ENCODE measurements at places on chromosomes 7 and 10.

- peak; percentile 86 for DNase-seq
Measured at GRCh38 chr7:101882595-101883564, 65.5 kb downstream of the CUX1 start.

DNA sequence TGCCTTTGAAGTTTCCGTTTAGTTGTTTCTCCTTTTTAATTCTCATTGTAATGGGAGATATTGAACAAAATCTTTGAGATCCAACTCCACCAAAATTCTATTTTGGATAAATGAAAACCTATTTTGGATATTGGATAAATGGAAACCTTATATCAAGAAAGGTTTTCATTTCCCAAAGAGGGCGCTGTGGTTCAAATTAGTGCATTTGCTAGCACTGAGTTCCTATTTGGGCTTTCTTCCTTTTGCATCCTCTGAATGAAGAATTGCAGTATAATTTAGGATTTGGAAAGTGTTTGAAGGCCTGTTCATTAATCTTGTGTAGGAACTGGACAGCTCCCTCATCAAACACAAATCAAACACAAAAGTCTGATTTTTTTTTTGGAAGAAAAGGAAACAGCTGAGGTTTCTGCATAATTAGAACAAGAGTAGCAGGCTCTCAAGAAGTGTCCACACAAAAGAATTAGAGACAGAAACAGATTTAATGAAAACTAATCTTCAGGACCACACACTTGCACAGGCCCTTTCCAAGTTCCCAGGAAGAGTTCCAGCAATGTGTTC lies 80.8 kb upstream of the KLF14 start:
- DNase-seq = peak; percentile 9

DNA sequence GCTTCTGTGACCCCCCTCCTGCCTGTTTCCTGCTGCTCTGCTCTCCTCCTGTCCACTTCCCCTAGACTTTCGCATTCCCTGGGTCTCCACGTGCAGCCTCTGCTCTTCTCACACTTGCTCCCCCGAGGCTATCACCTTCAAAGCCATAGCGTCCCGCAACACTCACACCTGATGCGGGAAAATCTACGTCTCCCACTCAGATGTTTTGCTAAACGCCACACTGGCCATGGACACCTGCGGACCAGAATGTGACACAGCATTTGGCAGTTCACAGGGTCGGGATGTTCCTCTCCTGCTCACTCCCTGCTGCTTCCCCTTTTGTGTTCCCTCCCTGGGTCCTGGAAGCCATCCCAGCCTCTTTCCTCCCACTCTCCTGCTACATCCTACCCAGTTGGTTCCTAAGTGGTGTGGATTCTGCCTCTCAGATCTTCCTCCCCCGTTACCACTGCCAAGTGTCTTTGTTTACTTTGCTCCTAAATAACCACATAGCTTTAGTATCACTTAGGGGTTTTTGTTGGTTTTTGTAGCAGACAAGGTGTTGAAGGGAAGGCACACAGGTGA lies 33.7 kb upstream of the RBM33 start:
- DNase-seq = no peak

- DNase-seq = no peak
Measured at GRCh38 chr7:127986581-127987521, 44.4 kb downstream of the LRRC4 start.

Data from H54 (cell line).